T-helper 22 cell (primary cell): ENCODE measurements at places on chromosomes 16 and 17.

GRCh38 chr17:21394265-21394664 is 18.1 kb downstream of the KCNJ12 start:
- no peak for DNase-seq

DNA sequence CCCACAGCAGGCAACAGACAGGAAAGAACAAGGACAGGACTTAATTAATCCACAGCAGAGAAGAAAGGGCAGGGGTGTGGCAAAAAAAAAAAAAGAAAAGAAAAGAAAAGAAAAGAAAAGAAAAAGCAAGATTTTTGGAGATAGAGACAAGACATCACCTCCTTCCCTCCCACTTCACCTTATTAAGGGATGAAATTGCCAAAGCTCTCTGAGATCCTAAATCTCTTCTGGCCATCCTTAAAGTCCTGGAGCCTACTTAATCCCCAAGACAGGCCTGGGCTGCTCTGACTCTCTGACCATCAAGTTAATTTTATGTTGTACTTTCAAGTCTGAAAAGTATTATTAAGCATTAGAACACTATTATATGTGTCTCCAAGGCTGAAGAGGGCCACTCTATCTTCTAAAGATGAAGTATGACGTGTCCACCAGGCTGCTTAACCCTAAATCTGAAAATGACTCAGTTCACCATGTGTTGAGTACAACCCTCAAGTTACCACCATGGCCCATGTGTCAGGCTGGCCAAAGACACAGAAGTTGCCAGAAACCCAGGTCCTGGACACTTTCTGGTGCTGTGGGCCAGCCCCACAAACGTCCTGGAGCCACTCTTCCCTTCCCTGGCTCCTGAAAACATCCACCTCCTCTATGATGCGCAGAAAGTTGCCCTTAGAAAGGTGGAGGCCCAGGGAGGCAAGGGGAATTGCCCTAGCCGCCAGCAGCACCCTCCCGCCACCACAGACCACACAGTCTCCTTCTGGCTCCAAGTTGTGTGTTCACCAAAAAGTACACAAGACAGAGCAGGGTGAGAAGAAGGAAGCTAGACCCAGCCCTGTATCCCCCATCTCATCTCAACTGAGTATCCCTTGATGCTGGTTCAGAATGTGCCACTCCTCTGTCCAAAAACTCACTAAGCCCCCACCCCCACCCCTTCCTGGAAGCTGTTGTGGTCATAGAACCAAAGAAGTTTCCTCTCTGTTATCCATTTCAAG is 2.7 kb downstream of the SOCS1 start:
- DNase-seq, result peak; percentile 52

- DNase-seq, result no peak
Measured at GRCh38 chr17:75941442-75941819, 589 bp upstream of the FBF1 start.

DNA sequence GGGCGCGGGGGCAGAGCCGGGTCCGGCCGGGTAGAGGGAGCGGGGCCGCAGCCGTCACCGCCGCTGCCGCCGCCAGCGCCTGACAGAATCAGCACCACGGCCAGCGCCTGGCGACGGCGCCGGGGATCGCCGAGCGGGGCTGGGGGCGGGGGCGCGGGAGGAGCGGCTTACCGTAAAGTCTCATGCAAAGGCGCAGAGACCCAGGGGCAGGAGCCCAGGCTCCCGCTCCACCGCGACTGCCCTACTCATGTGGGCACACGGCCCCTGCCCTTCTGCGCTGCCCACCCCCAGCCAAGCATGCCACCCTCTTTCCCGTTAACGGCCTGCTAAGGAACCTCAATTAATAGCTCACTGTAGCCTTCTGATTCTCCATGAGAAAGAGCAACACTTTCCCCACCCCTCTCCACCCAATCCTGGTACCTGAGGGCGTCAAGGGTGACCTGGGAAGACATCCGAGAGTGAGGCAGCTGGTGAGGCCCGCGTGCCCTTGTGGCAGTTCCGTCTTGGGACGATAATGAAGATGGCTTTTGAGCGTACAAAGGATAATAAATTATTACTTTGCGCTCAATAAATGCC is at the start of gene SEZ6:
Gene SEZ6 (minus strand): TSS at position 98 of the 576 bp plus-strand sequence. CDS start 164 bp downstream, outside the sequence.
- peak; percentile 8 for DNase-seq

DNA sequence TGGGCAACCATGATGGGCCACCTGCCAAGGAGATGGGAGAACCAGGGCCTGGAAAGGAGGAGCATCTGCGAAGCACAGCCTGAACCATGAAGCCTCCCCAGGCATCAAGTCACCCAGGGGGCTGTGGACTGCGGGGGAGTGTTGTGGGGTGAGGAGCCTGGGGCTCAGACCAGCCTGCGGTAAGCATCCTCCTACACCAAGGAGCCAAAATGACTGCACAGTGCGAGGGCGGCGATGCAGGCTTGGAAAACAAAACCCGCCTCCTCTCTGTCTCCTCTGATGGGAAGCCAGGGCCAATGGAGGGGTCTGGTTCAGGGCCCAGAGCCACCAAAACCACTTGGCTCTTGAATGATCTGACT is 18.1 kb upstream of the MAF start:
- no peak for DNase-seq

DNA sequence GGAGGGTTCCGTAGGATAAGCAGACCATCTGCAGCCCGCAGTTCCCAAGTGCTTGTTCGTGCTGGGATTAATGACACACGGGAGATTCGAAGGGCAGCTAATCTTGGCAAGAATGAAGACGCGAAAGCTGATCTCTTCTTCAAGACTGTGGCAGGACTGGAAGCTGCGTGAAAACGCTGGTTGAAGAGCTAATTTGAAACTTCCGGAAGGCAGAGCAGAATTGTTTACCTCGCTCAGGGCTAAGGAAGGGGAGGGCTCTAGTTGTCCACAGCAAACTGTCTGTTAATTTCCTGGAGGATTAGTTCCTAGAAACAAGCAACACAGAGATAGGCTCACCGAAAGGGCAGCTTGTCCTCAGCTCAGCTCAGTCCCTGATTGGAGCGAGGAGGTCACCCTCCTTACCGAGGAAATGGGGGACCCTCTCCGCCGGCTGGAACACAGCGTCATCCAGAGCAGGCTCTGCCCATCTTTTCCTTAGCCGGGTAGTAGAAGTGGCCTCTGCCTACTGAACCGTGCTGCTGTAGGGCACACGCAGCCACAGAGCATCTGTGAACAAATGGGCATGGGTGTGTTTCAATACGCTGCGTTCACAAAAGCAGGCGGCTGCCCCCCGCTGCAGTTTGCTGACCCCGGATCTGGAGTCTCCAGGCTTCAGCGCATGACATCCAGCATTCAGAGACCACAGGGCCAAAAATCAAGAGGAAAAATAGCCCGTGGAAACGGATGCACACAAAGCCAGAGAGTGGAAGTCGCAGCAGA is 16.7 kb upstream of the BAIAP2 start:
- DNase-seq, result no peak

DNA sequence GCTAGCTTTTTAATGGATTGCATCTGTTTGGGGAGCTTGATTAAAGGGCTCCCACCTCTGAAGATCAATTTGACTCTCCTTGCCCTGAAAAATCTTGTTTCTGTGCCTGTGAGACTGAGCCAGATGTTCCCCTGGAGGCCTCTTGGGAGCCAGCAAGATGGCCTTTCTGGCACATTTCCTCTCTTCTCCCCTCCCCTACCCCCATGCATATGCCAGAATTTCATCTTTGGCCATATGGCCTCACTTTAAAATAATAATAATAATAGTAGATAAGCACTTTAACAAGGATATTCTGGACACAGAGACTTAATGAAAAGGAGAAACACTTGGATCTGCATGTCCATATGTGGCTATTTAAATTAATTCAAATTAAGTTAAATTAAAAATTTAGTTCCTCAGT is 144.1 kb upstream of the CES5A start:
- no peak for DNase-seq

DNA sequence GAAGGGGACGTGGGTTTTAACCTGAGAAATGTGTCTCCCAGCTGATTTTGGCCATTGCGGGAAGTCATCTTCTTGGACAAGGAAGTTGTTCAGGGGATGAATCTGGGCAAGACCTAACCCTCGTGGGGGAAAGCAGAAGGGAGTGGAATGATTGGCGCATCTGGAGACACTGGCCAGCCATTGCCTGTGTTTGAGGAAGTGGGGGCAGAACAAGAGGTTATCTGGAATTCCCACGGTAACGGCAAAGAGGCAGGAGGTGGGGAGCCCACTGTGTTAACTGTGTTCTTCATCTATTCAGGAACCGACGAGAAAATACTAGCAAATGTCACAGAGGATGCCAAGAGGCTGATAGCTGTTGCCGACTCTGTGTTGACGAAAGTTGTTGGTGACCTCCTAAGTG is 66.9 kb downstream of the RNF213 start:
- DNase-seq, result no peak

DNA sequence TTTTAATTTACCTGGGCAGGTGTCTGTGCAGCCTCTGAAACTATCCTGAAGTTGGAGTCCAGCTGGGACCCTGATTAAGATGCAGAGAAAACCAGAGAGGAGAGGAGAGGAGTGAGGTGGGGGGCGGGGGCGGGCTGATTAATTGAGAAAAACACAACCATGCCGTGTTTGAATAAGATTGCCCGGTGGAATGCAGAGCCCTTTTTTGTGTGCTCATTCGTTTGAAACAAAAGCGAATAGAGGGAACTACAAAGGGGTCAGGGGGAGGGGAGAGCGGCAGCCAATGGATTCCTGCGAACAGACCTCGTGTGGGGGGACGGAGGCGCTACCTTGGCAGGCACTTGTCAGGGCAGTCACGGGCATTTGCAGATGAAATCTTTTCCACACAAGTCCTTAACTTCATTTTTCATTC is 355.8 kb downstream of the SOX9 start:
- DNase-seq, result no peak

DNA sequence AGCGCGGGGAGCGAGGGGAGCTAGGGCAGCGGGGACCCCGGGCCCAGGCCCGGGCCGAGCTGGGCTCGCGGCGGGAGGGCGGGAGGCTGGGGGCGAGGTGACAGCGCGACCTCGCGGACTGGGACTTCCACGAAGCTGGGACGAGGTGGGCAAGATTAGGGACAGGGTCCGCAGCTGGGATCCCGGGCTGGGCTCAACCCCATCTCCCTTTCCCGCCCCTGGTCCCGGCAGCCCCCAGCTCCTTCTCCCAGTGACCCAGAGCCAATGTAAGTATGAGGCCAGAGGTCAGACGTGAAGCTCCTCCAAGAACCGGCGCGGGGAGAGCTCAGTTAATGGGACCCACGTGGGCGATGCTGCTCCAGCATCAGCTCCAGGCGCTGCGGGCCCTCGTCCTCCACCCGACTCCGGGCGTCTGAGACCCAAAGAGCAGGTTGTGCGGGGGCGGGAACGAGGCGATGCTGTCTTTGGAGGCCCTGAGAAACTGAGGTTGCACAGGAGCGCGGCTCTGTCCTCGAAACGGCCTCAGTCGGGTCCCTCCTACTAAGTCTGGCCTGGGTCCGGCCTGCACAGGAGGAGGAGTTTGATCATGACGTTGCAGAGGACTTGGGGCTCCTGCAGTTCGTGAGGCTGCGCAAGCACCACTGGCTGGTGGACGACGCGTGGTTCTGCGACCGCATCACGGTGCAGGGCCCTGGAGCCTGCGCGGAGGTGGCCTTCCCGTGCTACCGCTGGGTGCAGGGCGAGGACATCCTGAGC is 585 bp downstream of the ALOX12 start:
- DNase-seq, result no peak

DNA sequence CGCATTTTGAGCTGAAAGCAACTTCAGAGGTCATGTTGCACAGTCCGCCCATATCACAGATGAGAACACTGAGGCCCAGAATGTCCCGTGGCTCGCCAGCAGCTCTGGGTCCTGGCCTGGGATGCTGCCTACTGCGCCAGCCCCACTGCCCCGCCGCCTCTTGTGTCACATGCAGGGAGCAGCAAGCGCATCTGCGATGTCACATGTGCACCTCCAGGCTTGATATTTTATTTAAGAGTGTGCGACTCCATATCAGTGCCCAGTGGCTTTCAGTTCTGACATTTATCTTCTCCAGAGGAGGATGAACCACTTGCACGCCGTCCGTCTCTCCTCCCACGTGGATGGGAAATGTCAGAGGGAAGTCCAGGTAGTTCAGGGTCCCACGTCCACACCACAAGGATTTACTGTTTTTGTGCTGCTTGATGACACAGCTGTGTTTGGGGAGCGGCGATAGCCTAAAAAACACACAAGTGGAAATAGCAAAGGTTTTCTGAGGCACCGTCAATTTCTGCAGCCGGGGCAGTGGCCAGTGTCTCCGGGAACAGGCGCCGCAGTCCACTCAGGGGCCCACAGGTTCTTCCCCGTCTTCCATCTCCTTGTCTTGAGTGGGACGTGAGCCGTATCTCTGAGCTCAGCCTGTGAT is 7.0 kb upstream of the RBFOX3 start:
- DNase-seq, result no peak

DNA sequence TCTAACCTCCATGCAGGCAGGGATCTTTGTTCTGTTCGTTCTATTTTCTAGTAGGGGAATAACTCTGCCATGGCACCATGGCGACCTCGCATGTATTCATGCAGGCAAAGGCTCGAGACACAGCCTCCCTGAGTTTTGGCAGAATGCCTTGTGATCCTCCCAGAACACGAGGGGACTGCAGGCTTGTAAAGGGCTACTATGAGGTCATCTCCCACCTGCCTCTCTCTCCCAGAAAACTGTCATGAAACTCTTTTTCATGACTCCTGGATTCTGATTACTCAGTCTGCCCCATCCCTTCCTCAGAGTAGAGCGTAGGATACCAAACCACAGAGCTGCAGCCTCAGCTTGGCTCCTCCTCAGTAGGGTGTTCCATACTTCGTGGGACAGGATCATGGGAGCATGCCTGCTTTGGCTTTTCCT is 64.3 kb downstream of the IGF2BP1 start:
- DNase-seq, result no peak

- no peak for DNase-seq
Measured at GRCh38 chr17:2075336-2076086, 20.6 kb downstream of the HIC1 start.

DNA sequence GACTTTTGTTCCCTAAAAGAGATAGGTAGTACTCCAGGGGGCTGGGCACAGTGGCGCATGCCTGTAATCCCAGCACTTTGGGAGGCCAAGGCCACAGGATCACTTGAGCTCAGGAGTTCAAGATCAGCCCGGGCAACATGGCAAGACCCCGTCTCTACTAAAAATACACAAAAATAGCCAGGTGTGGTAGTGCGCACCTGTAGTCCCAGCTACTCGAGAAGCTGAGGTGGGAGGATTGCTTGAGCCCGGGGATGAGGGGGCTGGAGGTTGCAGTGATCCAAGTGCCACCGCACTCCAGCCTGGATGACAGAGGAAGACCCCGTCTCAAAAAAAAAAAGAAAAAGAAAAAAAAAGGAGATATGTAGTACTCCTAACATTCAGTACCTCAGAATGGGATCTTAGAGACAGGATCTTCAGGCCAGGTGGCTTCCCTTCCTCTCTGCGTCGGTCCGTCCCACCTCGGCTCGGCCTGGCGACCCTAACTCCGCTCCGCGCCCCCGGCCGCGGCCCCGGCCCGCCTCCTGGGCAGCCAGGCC is 89.6 kb downstream of the CDC27 start:
- DNase-seq, result no peak
